ENCODE measurements at places on chromosomes 5 and 9. TPM values are rescaled to one million over a fixed set of nuclear protein-coding genes. Genes with fewer than 3 reads are reported as not detected.

DNA sequence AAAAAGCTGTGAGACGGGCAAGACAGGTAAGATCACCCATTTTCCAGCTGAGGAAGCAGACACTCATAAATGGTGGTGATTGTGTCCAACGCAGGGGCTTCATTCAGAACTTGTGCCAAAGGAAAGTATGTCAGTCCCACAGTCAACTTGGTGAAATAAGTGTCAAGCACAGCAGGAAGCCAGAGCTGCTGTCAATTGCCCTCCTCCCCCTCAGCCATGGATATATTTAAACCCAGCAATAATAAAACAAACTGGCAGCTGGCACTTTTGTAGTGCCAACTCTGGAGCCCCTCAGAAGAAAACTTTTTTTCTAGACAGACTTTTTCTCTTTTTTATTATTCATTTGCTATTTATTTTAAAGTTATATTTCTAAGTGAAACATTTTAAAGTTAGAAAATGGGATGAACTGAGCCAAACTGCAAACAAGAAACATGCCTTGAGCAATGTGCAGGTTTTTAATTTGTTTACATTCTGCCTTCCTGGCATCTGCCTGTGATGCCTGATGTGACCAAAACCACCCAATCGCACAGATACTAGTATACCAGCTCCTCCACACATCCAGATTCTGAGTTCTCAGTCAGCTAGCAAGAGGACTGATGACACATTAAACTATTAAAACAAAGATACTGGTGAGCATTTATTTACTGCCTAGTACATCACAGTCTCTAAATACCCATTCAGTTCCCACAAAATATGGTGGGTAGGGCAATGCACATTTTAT lies 17.0 kb downstream of the DMAC1 start:
- DNase-seq, result no peak

The ADAMTS19 gene
- total RNA-seq, result 0.67 TPM

DNA sequence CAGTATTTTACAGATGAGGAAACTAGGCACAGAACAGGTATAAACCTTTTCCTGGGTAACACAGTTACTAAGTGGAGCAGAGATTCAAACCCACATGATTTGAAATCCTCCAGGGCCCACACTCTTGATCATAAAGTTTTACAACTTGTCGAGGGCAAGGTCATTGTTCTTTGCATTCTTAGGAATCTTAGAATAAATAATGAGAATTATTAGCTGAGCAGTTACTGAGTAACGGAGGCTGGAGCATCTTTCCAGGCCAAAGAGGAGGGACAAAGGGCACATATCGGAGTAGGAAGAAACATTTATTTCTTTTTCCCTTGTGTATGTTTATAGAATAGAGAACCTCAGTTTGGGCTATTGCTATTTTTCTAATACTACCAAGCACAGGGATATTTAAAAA lies 27.1 kb upstream of the F2R start:
- no peak for DNase-seq

DNA sequence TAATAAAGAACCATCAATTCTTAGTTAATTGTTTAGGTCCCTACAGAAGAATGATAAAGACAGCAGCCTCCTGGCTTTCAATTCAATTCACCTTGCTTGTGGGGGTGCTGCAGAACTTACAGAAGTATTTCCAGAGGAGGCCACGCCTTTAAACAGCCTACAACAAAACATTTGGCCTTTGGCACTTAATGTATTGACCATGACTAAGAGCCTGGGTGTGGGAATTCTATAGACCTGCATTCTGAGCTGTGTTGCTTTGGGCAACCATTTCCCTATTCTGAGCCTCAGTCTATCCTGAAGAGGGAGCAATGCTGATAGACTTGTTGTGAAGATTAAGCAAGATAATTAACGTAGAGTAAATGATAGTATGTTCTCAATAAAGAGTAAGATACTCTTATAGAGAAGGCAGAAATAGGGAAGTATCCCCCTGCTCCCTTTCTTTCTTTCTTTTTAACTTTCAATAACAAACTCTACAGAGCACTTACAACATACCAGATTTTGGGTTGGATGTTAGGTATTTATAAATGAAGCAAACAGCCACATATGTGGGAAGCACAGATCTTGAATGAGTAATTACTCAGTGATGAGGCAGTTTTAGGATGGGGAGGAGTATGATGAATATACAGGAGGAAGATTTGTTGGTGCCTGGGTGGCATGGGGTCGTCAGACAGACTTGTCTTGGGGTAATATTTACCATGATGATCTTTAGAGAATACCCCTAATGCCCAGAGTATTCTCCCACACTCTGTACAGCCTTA lies 28.4 kb downstream of the PAPPA start:
- DNase-seq, result no peak

- DNase-seq, result no peak
Measured at GRCh38 chr5:36378551-36378950, 76.8 kb upstream of the RANBP3L start.

The TXNDC8 gene
- not detected for total RNA-seq
